ENCODE measurements at places on chromosomes 13 and 19. TPM values are rescaled to one million over a fixed set of nuclear protein-coding genes. Genes with fewer than 3 reads are reported as not detected.

NLRP9 gene
- total RNA-seq, result not detected

DNA sequence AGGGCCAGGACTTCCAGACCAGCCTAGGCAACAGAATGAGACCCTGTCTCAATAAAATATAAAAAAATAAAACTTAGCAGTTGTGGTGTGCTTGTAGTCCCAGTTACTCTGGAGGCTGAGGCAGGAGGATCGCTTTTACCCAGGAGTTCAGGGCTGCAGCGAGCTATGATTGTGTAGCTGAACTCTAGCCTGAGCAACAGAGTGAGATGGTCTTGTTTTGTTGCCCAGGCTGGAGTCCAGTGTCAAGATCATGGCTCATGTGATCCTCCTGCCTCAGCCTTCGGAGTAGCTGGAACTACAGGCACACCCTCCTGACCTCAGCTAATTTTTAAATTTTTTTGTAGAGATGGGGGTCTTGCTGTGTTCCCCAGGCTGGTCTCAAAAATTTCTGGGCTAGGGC, 4.3 kb upstream of the JUNB start:
- no peaks in the 10 kb centered on the region for H3K27me3 ChIP-seq
- DNase-seq, result no peak
- H3K4me1 ChIP-seq, result peaks cover 76% of the 10 kb centered on the region
- no peak overlapping the region for H3K4me3 ChIP-seq

DNA sequence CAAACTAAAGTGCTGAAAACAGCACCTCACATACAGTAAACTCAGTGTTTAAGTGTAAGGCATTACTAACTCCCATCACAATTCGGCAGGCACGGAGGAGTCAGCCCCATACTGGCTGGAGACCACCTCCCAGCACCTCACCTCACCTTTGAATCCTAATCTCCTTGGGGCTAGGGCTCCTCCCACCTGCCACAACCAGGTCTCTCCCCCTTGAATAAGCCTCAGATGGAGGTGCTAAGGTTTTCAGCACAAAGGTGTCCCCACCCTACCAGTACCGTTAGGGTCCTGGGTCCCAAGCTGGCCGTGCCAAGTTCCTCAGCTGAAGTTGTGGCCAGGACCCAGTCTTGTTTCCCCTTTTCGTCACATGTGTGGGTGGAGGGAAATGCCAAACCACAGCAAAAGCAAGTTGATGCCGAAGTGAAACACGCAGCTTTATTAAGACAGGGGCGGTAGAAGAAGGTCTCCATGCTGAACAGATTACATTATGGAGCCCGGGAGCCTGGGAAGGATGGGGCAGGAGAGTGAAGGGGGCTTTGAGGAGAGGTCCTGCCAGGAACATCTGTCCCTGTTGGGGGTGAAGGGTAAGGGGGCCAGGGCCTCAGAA, at the start of gene IGFLR1:
Gene IGFLR1, minus strand, starts transcription at position 332 of the 604 bp plus-strand sequence. CDS start 1,272 bp downstream, outside the sequence.
- H3K27me3 ChIP-seq, result no peaks in the 10 kb centered on the region
- peaks cover 8% of the 10 kb centered on the region for H3K36me3 ChIP-seq
- no peak within 1 kb of the TSS for H3K4me3 ChIP-seq
- no peak within 1 kb of the TSS for H3K27ac ChIP-seq
- peaks cover 29% of the 10 kb centered on the region for H3K4me1 ChIP-seq

DNA sequence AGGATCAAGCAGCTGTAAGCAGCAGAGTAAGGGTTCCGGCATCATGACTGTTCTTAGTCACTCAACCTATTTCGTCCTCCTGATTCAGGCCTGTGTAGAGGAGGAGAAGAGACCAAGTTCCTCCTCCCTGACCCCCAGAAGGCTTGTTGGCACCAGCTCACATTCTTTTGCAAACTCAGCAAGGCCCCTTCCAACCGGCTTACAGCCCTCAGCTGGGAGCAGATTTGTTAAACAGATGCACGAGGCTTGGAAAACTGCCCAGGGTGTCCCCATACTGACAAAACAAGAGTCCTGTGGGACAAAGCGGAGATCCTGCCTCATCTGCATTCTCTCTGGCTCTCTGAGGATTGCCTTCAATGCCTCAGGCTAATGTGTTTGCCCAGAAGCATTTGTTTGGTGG, 113.2 kb upstream of the SOX21 start:
- H3K36me3 ChIP-seq, result no peaks in the 10 kb centered on the region
- no peak overlapping the region for H3K4me3 ChIP-seq
- no peak overlapping the region for H3K27ac ChIP-seq
- H3K27me3 ChIP-seq, result peaks cover 67% of the 10 kb centered on the region
- DNase-seq, result no peak

GRCh38 chr19:33280351-33280921, 21.9 kb downstream of the CEBPA start:
- H3K27ac ChIP-seq, result no peak overlapping the region
- no peaks in the 10 kb centered on the region for H3K36me3 ChIP-seq
- peaks cover 4% of the 10 kb centered on the region for H3K4me1 ChIP-seq
- H3K4me3 ChIP-seq, result no peak overlapping the region
- no peaks in the 10 kb centered on the region for H3K27me3 ChIP-seq

- peaks cover 33% of the 10 kb centered on the region for H3K4me1 ChIP-seq
- no peak overlapping the region for H3K27ac ChIP-seq
- H3K4me3 ChIP-seq, result no peak overlapping the region
- DNase-seq, result no peak
- no peaks in the 10 kb centered on the region for H3K27me3 ChIP-seq
These were observed 182.7 kb upstream of the TSC22D1 start for GRCh38 chr13:44758630-44759383.

OR4F17 gene
- total RNA-seq, result not detected

DNA sequence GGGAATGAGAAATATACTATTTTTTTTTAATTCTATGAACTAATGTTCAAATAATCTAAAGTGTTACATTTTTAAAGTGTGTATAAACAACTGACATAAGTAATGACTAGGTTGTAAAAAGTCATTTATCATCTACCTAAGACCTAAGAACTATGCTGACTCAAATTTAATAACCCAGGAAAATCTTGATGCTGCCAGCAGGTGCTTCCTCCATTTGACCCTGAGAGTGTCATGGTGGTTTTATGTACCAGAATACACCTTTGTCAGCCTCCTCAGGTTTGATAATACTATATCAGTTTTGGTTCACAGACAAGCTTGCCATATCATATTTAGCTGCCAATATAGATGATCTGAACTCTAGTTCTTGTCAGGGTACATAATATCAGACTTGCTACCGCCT, 1151.2 kb downstream of the PCDH17 start:
- no peaks in the 10 kb centered on the region for H3K36me3 ChIP-seq
- no peak overlapping the region for H3K27ac ChIP-seq
- no peaks in the 10 kb centered on the region for H3K4me1 ChIP-seq
- no peaks in the 10 kb centered on the region for H3K27me3 ChIP-seq
- no peak overlapping the region for H3K4me3 ChIP-seq

IRGC gene
- not detected for total RNA-seq

HSPB6 gene
- 0.93 TPM for total RNA-seq

DNA sequence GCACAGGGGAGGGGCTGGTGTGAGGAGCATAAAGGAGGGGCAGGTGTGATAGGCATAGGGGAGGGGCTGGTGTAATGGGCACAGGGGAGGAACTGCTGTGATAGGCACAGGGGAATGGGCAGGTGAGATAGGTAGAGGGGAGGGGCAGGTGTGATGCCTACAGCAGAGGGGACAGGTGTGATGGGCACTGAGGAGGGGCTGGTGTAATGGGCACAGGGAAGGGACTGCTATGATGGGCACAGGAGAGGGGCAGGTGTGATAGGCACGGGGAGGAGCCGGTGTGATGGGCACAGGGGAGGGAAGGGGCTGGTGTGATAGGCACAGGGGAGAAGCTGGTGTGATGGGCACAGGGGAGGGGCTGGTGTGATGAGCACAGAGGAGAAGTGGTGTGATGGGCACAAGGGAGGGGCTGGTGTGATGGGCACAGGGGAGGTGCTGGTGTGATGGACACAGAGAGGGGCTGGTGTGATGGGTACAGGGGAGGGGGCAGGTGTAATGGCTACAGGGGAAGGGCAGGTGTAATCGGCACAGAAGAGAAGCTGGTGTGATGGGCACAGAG, 39.5 kb upstream of the POP4 start:
- H3K4me3 ChIP-seq, result no peak overlapping the region
- no peaks in the 10 kb centered on the region for H3K4me1 ChIP-seq
- peaks cover 54% of the 10 kb centered on the region for H3K27me3 ChIP-seq
- no peak for DNase-seq
- no peak overlapping the region for H3K27ac ChIP-seq
- no peaks in the 10 kb centered on the region for H3K36me3 ChIP-seq

- DNase-seq, result no peak
- H3K36me3 ChIP-seq, result no peaks in the 10 kb centered on the region
- no peak overlapping the region for H3K4me3 ChIP-seq
- no peaks in the 10 kb centered on the region for H3K4me1 ChIP-seq
- H3K27me3 ChIP-seq, result no peaks in the 10 kb centered on the region
These were observed 13.0 kb upstream of the USP29 start for GRCh38 chr19:57106722-57107235.

- H3K36me3 ChIP-seq, result no peaks in the 10 kb centered on the region
- H3K4me1 ChIP-seq, result no peaks in the 10 kb centered on the region
- H3K27me3 ChIP-seq, result no peaks in the 10 kb centered on the region
- DNase-seq, result no peak
These were observed 332.4 kb downstream of the LIG4 start for GRCh38 chr13:107882708-107883560.

CCNE1 gene
- total RNA-seq, result 29.3 TPM

FRY gene
- 1.4 TPM for total RNA-seq

Measured in HCT116 (cell line).